ENCODE measurements at places on chromosomes 16 and 17. TPM values are rescaled to one million over a fixed set of nuclear protein-coding genes. Genes with fewer than 3 reads are reported as not detected.
A peak's percentile ranks its signal among the peaks of the same experiment; 100 is the strongest.

GRCh38 chr17:9499041-9499440 is 76.6 kb downstream of the STX8 start:
- DNase-seq, result no peak

- DNase-seq, result no peak
Observed at GRCh38 chr17:31060791-31061550, 33.8 kb upstream of the NF1 start.

- DNase-seq, result peak; percentile 6
Observed at GRCh38 chr17:66841328-66841727, 6.4 kb downstream of the CACNG5 start.

- peak; percentile 61 for DNase-seq
Observed at GRCh38 chr17:51435641-51436091, 175.3 kb downstream of the UTP18 start.

GRCh38 chr16:1839554-1839953 is 12.5 kb downstream of the FAHD1 start:
- no peak for DNase-seq

DNA sequence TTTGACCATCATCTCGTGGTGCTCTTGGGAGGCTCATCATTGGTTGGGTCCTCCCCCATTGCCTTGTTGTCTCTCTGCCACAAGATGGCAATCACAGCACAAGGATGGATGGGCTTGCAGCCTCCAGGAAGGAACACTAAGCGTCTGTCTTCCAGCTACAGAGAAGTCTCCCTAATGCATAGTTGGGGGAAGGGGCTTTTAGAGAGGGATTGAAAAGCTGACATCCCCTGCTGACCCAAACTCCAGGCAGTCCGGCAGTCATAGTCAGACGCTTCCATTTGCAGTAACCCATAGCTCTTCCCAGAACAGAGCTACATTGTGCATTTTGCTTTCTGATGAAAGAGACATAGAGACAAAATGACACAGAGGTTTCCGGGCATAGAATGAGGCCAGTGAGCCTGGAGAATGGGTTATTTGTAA is 111.4 kb downstream of the UTP18 start:
- peak; percentile 57 for DNase-seq

DNA sequence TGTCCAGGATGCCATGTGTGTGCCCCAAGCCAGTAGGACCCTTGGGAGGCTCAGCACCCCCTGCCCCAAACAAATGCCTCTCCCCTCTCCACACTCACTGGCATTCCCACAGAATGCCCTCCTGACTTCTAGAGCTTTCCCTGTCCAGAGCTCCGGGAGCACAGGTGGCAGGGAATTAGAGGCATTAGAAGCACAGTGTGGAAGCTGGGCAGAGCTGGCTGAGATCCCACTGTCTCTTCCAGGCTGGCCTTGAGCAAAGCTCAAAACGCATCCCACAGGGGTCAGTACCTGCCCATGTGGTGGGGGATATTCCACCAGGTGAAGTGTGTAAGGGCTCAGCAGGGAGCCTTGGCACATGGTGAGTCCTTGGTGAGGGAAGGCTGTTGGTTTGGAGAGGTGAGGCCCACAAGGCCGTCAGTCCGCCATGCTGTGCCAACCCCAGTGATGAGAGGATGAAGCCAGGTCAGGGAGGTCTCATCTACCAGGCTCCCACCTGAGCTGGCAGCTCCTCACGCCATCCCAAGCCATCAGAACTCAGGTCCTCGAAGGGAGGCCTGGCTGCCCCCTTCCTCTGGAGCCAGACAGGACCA is 18.1 kb downstream of the ENDOV start:
- DNase-seq, result no peak

DNA sequence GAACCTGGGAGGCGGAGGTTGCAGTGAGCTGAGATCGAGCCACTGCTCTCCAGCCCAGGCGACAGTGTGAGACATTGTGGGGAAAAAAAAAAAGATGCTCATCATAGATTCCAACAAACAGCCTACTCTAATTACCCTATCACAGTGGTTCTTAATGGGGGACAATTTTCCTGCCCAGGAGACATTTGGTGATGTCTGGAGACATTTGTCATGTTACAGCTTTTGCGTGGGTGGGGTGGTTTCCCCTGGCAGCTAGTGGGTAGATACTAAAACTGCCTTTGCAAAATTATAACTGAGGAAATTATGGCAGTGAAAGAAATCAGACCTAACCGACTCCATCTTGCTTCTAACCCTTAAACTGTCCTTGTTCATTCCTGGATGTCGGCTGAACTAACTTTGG is 92.5 kb upstream of the RBL2 start:
- no peak for DNase-seq

GRCh38 chr16:13873835-13874438 is 46.0 kb upstream of the ERCC4 start:
- peak; percentile 25 for DNase-seq

GRCh38 chr16:76176153-76176552 is 101.0 kb upstream of the CNTNAP4 start:
- DNase-seq, result no peak

GRCh38 chr16:89845417-89845816 is 17.1 kb downstream of the SPIRE2 start:
- DNase-seq, result no peak

- no peak for DNase-seq
Observed at GRCh38 chr16:59701963-59702930, 968.1 kb upstream of the GOT2 start.

- DNase-seq, result no peak
Observed at GRCh38 chr17:59641799-59642484, 22.2 kb downstream of the CLTC start.

DNA sequence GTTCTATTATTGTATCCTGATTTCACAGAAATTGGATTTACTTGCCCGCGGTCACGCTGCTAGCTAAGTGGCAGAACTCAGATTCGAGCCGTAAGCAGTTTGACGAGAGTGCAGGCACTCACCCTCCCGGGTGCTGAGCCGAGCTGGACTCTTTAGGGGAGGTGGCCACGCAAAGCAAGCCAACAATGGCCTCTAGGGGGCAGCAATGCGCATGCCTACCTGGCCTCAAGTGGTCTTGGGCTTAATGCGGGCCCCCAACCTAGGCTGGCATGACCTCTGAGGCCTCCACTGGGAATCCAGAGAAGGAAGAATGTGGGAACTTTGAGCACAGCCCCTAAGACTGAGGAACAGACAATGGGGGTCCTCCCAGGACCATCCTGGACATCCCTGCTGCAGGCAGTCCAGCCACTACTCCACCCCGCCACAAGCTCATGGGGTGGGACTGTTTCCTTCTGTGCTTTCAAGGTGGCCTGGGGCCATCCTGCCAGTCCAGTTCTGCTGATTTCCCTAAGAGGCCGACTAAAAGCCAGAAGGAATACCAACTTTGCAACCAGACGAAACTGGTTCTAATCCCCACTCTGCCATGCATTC is 276.5 kb downstream of the XYLT1 start:
- DNase-seq, result no peak

DNA sequence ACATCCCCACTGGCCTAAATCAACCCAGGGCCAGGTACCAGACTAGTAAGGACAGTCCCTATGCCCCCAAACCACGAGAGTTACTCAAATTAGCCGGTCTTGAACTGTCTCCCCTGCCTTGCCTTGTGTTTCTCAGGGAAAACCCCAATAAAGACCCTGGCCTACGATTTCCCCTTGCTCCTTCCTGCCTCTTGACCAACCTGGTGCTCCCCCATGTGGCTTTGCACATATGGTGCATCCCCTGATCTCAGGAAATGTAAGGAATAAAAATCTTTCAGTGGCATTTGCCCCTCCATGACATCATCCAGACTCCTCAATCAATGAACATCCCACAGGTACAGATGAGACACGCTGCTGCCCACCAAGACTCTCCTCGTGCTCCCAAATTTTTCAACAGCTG is 87.9 kb downstream of the ZNF18 start:
- DNase-seq, result no peak

- DNase-seq, result no peak
Observed at GRCh38 chr17:60049936-60050335, 28.8 kb downstream of the HEATR6 start.

GRCh38 chr17:49788478-49789242 is at the start of gene KAT7:
KAT7 (plus strand) TSS chr17:49788681; CDS start chr17:49788835, 154 bp downstream.
- DNase-seq, result peak; percentile 97

- no peak for DNase-seq
Observed at GRCh38 chr16:995087-995486, 13.5 kb downstream of the SOX8 start.

GRCh38 chr17:57508671-57509070 is 236.4 kb downstream of the CCDC182 start:
- no peak for DNase-seq

- no peak for DNase-seq
Observed at GRCh38 chr16:8867932-8868415, 832 bp downstream of the CARHSP1 start.

- peak; percentile 48 for DNase-seq
Observed at GRCh38 chr17:59427425-59427921, 96.0 kb downstream of the YPEL2 start.

DNA sequence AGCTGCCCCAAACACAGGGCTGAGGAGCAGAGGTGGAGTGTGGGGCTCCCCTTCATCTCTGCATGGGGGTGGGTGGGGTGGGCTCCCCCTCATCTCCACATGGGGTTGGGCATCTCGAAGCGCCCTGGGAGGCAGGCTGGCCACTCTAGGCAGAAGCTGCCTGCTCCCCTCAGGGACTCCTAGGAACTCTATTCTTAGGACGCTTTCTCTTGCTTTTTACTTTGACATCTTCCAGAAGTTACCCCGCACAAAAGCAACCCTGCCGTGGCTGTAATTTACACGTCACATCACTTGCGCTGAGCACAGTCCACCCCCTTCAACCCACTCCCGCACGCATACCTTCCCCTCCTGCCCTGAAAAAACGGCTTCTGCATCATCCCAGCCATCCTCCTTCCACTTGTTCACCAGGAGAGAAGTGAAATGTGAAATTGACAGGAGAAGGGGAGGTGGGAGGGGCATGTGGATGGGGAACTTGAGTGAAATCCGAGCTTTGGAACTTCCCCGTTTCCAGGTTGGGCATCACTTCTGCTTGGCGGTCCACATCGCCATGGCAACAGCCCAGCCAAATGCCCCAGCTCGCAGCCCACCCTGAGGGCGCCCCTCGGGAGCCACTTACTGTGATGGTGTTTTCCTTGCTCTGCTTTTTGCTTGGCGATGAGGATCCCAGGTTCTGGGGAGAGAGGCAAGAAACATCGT is 53.7 kb upstream of the RCVRN start:
- no peak for DNase-seq

DNA sequence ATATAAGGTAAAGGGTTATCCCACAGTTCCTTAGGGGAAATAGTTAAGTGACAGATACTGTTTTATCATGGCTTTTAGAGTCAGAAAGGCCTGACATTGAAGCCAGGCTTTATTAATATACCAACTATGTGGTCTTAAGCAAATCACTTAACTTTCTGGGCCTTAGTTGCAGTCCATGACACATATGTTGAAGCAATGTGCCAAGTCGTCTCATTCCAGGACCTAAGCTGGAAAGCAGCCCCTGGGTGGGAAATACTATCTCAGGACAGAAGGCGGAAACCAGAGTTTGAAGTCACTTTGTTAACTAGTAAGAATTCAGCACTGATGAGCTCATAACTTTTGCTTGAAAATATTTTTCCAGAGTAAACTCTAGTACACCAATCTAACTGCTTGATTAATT is 80.0 kb downstream of the USP32 start:
- no peak for DNase-seq

DNA sequence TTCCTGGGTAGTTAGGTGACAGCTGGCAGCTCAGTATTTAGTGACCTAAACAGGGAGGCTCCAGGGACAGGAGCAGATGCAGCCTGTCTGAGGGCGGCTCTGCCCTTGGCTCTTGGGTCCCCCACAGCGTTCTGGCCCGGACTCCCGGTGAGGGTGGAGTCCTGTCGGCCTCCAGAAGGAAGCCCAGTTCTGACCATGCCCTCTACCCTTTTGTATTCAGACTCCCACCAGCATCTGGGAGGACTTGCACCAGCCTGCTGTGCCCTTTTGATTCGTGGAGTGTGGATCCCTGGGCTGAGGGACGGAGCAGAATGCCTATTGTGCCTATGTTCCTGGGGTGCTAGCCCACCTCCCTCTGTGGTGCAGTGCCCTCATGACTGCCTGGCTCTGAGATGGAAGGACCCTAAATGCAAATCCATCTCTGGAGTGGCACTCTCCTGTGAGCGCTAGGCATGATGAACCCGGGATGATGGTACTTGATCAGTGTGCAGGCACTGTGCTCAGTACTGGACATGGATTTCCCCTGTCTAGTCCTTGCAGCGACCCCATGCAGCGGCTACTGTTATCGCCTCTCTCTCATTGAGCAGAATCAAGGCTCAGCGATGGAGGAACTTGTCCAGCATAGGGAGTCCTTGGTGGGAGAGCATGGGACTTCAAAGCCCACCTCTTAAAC is 123.1 kb downstream of the SNX29 start:
- DNase-seq, result no peak

GRCh38 chr16:31474173-31474714 is 2.3 kb downstream of the TGFB1I1 start:
- DNase-seq, result no peak

DNA sequence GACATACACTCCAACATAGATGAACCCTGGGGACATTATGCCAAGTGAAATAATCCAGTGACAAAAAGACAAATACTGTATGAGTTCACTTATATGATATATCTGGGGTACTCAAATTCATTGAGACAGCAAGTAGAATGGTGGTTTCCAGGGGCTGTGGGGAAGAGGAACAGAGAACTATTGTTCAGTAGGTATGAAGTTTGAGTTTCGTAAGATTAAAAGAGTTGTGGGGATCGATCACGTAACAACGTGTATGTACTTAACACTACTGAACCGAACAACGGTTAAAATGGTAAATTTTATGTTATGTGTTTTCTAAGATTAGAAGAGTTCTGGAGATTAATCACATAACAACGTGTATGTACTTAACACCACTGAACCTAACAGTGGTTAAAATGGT is 100.8 kb downstream of the HS3ST3A1 start:
- no peak for DNase-seq

Gene MT1H
- not detected for total RNA-seq

Gene MT1A
- not detected for total RNA-seq

Gene SCNN1B
- 5.8 TPM for total RNA-seq

Gene CSHL1
- total RNA-seq, result not detected

Gene HOXB1
- under 0.01 TPM for total RNA-seq

Gene C16orf89
- total RNA-seq, result not detected

Gene TERB1
- 0.26 TPM for total RNA-seq

Gene PLXDC1
- under 0.01 TPM for total RNA-seq

Gene COG1
- total RNA-seq, result 12.9 TPM

Gene LPO
- total RNA-seq, result not detected

Gene CCL4
- not detected for total RNA-seq

Gene GRB7
- 9.0 TPM for total RNA-seq
